G401 (cell line): ENCODE measurements at places on chromosomes 16 and 17.

GRCh38 chr16:273547-274421 is 2.0 kb downstream of the RGS11 start:
- DNase-seq: no peak

DNA sequence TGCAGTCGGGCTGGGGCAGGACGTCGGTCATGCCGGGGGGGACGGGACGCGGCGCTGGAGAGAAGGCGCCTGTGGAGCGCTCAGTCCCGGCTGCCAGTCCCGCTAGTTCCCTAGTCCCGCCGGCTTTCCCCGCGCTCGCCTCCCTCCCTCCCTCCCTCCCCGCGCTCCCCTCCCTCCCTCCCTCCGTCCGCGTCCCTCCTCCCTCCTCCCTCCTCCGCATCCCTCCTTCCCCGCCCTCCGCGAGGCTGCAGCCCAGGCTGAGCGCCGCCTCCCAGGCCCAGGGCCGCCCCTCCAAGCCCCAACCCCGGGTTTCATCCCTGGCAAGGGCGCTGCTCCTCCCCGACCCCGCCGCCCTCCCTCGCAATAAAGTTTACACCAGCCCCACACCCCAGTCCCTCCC is 34.8 kb downstream of the TIMM22 start:
- peak; percentile 18 for DNase-seq

GRCh38 chr17:15143524-15143923 is 121.6 kb downstream of the PMP22 start:
- DNase-seq: no peak

DNA sequence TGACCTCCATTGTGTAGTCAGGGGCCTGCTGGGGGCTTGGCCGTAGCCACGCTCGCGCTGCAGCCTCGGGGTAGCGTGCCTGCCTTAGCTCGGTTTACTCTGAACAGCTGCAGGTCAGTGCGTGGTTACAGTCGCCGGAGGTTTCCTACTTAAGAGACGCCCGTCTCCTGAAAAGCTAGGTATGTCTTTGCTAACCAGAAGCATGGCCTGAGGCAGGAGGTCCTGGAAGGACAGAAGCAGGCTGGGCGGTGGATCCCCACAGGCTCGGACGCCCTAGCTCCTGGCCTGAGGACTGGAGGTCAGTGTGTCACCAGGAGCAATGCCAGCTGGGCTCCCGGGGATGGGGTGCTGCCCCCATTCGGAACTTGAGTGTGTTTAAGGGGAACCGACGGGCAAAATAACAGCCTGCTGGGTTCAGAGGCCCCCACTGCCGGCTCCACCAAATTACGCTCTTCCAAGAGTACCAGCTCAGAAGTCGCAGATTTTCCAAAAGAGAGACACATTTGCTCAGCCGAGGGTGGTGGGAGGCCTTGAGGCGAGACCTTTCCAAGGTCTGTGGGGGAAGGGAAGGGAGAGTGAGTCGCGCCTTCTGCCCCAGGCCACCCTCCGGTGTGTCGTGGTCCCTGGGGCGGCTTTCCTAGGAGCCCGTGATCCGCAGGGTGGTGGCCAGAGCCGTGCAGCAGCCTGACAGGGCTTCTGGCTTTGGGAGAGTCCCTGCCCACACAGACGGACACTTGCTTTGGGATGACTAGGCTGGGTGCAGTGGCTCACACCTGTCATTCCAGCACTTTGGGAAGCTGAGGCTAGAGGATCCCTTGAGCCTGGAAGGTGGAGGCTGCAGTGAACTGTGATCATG is 3.9 kb upstream of the GNG13 start:
- no peak for DNase-seq

- DNase-seq: no peak
Observed at GRCh38 chr16:85878407-85878806, 20.6 kb upstream of the IRF8 start.

DNA sequence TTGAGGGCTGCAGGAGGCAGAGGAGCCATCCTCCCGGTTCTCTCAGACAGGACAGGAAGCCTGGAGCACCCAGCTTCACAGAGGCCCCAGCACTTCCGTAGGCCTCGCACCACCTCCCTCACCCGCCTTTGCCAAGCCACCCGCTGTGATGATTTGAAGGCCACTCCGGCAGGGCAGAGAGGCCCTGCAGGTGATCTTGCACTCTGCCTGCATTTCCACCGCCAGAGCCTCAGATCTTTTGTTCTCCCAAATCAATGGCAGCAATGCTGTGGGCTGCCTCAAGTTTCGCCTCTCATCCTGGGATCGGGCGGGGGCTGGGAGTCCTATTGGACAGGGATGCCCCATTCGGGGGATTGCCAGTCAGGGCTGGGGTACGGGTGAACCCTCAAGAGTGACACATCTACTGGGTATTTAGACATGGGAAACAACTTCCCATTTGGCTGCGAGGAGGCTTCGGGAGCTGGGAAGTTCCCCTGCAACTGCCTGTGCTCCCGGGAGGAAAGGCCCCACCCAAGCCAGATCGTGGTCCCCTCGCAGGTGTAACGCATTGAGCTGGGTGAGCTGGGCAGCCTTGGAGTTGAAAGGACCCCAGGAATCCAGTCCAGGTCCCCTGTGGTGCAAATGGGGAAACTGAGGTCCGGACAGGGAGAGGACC is 34.8 kb upstream of the PEMT start:
- DNase-seq: no peak

DNA sequence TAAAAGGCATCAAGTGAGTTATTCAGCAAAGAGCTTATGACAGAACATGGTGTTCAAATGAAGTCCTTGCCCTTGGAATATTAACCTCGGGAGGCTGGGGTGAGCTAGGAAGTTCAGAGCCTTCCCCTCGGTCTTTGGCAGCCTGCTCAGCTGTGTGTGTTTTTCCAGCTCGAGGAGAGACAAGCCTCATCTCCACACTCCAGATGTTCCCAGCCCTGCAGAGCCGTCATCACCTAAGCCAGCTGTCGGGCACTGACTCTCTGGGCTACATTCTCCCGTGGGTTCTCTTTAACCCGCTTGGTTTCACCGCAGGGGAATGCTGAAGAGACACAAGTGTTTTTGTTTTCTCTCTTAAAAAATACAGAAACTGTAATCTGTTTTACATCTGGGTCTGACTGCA is 47.1 kb downstream of the IRX3 start:
- DNase-seq: no peak

GRCh38 chr16:24749310-24749709 is 19.9 kb downstream of the TNRC6A start:
- no peak for DNase-seq

DNA sequence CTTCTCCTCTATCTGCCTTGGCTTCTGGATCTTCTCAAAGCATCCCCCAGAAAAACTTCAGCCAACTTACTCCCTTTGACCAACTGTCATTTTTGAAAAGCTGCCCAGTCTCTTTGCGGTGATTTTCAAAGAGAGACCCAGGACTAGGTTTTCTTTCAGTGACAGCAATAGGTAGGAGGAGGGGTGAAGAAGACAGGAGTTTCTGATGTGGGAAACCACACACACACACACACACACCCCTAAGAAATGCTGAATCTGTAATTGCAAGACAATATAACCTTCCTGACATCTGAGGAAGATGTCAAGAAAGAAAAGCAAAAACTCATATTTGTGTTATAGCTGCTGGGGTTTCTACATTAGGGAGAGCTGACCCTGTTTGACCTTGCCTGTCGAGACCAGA is 5.2 kb downstream of the FAM20A start:
- DNase-seq: no peak

GRCh38 chr16:75406943-75407342 is 26.4 kb downstream of the CFDP1 start:
- no peak for DNase-seq

DNA sequence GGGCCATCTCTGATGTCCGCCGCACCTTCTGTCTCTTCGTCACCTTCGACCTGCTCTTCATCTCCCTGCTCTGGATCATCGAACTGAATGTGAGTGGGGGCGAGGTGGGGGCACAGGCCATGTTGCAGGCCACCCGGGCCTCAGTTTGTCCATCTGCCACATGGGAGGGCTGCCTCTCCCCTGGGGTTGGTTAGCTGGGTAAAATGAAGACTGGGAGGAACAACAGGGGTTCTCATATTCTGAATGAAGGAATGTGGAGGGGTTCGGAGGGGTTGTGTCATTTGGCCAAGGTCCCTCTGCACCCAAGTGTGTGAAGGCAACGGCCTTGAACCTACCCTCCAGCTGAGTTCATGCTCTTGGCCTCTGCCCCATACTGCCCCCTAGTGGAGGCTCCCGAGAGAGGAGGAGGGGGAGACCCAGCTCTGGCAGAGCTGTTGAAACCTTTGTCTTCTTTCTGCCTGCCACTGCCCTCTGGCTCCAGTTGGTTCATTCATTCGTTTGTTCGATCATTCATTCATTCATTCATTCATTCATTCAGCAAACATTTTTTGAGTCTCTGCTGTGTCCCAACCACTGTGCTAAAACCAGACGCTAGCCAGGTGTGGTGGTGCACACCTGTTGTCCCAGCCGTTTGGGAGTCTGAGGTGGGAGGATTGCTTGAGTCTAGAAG is 11.4 kb upstream of the TCAP start:
- peak; percentile 45 for DNase-seq

GRCh38 chr16:80197741-80198201 is 343.0 kb upstream of the DYNLRB2 start:
- no peak for DNase-seq

- DNase-seq: no peak
Observed at GRCh38 chr16:3174618-3175148, 13.3 kb upstream of the OR1F1 start.

GRCh38 chr16:53457670-53458069 is 23.4 kb downstream of the RBL2 start:
- no peak for DNase-seq

GRCh38 chr17:5282642-5283217 is 646 bp downstream of the RABEP1 start:
- DNase-seq: peak; percentile 17
